ENCODE measurements at places on chromosomes 16 and 17.
A peak's percentile ranks its signal among the peaks of the same experiment; 100 is the strongest.

DNA sequence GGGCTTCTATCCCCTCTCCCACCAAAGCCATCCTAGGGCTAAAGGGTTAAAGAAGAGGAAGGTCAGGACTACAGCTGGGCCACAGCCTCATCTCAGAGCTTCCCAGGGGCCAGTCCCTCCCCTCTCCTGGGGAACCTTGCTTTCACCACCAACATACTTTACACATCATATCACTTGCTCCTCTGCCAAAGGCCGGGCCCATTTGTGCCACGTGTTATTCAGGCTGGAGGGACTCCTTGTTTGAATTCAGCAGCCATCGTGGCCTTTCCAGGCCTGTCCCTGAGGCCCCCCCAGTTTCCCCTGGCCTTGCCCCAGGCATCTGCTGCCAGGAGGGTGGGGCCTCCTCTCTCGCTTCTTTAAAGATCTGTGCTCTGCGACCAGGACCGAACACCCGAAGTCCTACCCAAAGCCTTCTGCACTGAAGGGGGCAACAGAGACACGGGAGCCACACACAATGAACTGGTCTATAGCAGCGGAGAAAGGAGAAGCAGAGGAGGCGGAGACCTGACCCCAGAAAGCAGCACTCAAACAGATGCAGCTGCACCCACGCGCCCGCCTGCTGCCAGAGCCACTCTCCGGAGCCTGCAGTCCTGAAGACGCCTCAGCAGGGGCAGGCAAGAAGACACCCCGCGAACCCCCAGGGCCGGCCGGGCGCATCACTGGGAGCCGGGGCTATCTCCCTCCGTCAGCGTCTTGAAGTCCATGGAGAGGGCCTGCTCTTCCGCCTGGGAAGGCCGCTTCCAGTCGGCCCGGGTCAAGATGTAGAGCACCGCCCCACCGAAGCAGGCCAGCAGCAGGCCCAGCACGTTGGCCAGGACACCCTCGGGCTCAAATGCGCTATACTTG, 12.1 kb downstream of the CYB561 start:
- DNase-seq = no peak

DNA sequence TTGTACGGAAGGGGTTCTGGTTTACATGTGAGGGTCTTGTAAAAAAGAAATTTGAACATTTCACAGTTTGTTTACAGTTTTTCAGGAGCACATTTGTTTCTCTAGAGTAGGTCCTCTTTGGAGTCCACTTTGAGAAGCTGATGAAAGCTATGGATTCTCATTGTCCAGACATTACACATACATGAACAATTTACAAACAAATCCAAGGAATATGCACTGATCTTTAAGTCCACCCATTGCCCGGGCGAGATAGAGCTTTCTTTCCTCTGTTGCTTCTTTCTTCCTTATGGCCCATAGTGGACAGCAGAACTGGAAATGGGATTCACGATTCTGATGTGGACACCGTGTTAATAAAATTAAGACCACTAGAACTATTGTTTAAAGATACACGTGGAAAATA, 1.9 kb downstream of the DCAF7 start:
- DNase-seq = no peak

DNA sequence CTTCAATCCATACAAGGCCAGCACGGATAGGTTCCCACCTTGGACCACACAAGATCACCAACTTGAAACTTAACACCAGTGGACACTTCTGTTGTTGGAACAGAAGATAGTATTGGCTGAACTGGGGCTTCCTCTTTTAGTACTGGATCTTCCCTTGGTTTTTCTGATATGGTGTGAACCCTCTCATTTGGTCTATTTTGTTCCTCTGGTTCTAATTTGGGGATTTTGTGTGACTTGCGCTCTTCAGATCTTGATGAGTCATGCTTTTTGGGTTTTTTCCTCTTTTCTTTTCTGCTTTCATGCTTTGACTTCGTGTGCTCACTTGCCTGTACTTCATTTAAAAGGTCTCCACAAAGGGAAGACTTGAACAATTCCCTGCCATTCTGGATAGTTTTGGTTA, 39.0 kb downstream of the SOST start:
- DNase-seq = no peak

- peak; percentile 47 for DNase-seq
These were observed 1.1 kb upstream of the USP32 start for GRCh38 chr17:60392845-60393702.

DNA sequence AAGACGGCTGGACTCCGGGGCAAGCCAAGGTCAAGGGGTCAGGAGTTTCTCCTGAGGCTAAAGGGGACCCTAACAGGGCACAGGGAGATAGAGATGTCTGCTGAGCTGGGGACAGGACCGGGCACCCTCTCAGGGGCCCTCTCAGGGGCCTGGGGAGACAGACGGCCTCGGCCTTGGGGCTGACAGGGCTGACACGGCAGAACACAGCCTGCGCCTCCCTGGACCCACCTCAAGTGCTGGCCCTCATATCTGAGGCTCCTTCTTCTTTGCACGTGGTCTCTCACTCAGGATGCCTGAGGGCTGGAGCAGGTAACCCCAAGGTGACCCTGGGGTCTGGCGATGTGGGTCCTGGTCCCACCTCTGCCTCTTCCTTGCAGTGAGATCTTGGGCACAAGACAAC, 186.9 kb upstream of the TNRC6C start:
- no peak for DNase-seq

DNA sequence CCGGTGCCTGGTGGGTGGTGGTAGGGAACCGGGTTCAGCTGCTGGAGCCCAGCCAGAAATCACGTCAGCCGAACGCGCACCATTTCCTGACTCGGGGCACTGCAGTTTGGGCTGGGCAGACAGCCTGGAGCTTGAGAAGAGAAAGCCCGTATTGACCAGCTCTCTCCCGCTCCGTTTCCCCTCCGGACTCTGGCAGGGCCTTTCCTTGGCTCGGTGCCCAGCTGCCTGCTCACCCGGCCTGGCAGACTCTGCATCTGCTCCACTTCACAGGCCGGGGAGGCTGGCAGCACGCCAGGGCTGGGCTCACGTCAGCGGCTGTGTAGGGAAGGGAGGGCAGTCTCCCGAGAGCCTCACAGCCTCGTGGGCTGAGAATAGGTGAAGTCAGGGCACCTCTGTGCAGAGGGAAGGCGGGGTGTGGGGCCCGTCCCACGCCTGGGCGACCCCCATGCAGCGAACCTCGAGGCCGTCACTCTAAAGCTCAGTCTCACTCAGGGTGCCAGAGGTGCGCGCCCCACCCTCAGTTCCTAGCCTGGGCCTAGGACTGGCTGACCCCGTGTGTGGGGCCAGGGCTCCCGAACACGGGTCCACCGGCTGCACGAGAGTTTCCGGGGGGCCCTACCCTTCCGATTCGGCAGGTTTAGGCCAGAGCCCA, 59.1 kb downstream of the OR1D5 start:
- peak; percentile 95 for DNase-seq

GRCh38 chr16:4110065-4110464, 6.2 kb downstream of the ADCY9 start:
- DNase-seq = no peak

DNA sequence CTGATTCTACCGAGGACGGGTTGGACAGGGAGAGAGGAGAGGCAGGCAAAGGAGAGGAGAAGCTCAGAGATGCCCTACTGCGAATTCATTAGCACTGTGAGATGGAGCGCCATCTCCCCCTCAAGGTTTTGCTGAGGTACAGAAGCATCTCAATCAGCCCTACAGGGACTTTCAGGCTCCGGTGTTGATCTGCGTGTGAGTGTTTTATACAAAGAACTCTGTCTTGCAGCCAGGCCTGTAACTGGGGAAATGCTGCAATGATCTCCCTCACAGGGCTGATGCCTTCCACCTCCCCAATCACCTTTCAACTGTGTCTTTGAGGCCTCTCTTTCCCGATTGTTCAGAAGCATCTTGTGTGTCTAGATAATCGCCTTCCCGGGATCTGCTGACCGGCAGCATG, 74.8 kb downstream of the IRX6 start:
- DNase-seq = no peak

DNA sequence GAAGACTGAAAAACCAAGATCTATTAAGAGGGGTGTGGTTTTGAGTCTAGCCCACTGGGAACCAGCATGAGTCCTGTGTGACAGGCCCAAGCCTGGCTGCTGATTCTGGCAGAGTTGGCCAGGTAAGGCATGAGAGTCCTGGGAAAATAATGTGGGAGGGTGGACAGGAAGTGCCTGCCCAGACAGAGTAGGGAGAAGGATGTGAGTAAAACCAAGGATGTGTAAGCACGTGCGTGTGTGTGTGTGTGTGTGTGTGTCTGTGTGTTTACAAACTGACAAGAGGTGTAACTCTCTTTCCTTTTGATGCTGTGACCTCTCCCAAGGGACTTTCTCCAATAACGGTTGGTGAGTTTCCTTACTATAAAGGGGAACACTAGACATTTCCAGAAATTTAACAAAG, 15.6 kb upstream of the TEX2 start:
- DNase-seq = no peak

DNA sequence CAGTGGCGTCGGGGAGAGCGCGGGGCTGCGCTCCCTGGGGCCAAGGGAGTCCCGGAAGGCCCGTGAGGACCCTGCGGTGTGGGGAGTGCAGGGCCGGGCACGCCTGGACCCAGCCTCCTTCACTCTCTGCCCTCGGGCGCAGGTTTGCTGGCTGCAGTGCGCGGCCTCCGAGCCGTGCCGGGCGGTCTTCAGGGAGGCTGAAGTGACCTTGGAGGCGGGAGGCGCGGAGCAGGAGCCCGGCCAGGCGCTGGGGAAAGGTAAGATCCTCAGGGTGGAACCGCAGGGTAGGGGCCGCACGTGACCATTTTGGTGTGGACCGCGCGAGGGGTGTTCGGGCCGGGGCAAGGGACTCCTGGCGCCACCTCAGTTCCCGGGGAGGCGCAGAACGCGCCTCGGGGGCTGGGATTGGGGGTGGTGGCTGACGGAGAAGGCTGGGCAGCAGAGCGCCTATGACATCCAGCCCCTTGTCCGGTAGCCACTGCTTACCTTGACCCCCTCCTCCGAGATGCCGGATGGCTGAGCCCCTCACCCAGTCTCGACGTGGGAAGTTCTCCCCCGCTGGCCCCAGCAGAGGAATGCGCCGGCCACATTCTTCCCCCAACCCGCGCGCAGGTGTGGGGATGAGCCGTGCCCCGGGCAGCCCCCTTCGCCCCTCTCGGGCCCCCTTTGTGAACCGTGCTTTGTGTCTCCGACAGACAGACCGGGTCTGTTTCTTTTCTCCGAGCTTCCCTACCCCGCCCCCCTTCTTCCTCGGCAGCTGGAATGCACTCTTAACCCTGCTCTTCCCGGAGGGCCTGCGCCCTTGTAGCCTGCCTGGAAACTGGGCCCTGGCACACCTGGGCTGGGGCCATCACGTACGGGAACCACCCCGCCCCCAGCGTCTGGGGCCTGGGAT, 631 bp downstream of the CDH3 start:
- no peak for DNase-seq

- DNase-seq = peak; percentile 69
These were observed 58.8 kb upstream of the GSE1 start for GRCh38 chr16:85554114-85554888.

DNA sequence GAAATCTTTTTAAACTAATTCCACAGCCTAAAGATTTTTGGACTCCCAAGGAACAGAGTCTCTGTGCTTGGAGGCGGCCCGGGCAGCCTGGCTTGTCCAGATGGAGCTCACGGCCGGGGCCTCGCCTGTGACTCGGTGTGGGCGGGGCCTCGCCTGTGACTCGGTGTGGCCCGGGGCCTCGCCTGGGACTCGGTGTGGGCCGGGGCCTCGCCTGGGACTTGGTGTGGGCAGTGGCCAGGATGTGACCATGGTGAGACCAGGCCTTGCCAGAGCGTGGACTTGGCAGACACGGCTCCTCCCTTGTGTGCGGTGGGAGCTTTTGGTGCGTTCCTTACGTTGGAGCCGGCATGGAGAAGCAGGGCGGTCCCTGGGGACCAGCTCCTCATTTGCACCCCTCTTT, 92.3 kb downstream of the METRNL start:
- peak; percentile 76 for DNase-seq

GRCh38 chr17:83133302-83134121, 54.1 kb downstream of the METRNL start:
- DNase-seq = peak; percentile 71

GRCh38 chr16:13997526-13997925, 73.6 kb upstream of the MRTFB start:
- DNase-seq = no peak

GRCh38 chr17:1916316-1916715, 86.5 kb downstream of the RPA1 start:
- DNase-seq = no peak

- DNase-seq = no peak
These were observed 1.2 kb downstream of the AP2B1 start for GRCh38 chr17:35588196-35588920.

GRCh38 chr17:45768000-45768399, 16.1 kb upstream of the CRHR1 start:
- no peak for DNase-seq

DNA sequence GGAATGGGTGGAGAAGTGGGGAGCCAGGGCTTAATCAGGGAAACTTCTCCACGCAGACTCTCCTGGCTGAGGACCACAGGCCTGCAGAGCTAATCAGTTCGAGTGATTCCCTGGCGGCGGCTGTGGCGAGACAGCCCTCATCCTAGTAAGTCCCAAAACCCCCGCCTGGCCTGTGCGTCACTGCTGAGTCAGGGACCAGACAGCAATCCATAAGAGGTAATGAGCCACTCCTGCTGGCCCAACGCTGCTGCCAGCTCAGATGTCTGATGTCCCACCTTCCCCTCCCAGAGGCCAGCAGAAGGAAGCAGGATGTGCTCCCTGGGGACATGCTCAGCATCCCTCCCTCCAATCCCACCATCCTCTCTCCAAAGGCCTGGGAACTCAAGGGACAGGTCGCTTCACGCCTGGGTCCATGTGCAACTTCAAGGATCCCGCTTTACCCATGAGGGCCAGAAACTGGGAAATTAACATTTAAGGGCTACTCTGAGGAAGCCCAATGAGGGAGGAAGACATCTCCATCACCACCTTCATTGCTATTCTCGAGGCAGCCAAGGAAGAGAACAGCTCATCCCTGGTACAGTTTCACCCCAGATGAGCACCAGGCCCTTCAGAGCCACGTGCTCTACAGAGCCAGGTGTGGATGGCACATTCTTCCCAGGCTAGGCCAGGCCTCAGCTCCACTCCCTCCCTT, 7.9 kb downstream of the ACLY start:
- DNase-seq = no peak

- no peak for DNase-seq
These were observed 3.9 kb downstream of the IL34 start for GRCh38 chr16:70650216-70650615.

DNA sequence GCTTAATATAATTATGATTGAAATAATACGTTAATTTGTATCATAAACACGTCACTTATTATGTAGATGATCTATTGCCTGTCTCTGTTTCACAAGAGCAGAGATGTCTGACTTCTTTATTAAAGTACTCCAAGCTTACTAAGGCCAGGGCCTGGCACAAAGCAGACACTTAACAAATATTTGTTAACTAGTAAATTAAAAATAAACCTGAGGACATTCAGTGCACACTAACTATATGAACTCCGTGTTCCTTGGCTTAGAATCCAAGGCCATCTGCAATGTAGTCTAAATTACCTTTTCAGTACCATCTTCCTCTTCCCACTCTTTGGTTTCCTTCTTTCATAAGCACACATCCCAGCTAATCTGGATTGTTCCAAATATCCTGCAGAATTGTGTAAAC, 210.8 kb upstream of the SOX9 start:
- DNase-seq = no peak

DNA sequence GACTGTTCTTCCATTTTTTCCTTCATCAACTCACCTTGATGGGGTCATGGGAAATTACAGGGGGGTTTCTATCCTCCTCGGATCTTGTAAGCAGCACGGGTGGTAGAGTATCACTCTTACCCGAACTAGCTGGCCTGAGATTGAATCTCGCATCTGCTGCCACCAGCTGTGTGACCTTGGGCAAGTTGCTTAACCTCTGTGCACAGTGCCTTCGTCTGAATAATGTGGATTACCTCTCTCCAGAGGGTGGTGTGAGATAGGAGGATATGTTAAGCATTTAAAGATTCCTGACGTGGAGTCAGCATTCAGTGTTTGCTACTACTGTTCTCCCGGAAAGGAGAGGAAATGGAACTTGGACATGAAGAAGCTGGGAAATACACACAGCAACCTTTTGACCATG, 24.4 kb downstream of the LASP1 start:
- DNase-seq = no peak

All from cerebellum (tissue), 4 donors.